ENCODE measurements at places on chromosomes 4 and X.

DNA sequence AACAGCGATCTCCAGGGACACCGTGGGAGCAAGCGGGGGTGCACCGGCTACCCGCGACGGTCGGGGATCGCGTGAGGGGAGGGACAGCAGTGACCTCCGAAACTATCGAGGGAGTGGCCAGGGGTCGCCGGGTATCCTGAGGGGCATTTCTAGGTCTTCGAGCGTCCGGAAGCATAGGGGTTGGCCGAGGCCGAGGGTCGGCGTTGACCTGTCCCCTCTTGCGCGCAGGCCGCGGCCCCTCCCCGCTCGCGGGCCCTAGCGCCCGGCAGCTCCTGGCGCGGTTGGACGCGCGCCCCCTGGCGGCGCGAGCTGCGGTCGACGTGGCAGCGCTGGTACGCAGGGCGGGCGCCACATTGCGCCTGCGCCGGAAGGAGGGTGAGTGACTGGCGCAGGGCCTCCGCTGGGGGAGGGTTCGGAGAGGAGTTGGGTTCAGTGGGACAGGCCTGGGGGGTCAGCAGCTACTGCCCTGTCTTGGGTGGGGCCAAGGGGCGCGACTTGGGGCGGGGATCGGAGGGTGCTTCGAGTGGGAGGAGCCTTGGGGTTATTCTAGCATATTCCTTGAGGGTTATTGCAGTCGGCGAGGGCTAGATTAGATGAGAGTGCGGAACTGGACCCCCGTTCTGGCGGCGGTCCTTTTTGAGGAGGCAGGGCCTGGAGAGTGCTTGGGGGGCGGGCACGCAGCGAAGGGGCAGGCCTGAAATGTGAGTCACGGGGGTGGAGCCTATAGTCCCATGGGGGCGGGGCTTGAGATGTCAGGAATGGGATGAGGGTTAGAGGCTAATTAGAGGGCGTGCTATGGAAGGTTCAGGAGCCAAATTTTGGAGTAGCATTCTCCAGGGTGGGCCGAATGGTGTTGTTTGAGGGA is 1.2 kb downstream of the MAGIX start:
- DNase-seq: peak; percentile 94

GRCh38 chrX:115912372-115912897 is 258.1 kb upstream of the AGTR2 start:
- DNase-seq: no peak

DNA sequence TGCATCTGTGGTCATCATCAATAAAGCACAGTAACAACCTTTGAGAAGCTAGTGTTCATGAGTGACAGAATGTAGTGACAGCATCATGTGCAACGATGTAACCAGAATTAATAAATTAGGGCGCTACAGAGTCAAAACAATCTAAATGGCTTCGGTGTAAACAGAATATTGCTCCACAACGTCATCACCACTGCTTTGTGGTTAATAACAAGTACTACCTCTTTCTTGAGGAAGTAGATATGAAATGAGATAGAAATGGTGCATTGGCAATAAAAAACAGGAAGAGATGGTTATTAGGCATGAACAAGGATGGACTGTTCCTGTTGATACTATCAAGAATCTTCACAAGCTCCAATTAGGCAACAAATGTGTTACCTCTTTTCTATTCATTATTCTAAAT is 8.7 kb upstream of the PDHA2 start:
- peak; percentile 1 for DNase-seq

- DNase-seq: no peak
Measured at GRCh38 chr4:48841045-48841827, 10.3 kb downstream of the OCIAD1 start.

- DNase-seq: no peak
Measured at GRCh38 chr4:8533274-8533865, 46.8 kb upstream of the GPR78 start.

GRCh38 chr4:41611124-41611838 is 73.3 kb downstream of the LIMCH1 start:
- DNase-seq: no peak

- DNase-seq: no peak
Measured at GRCh38 chr4:133866328-133866699, 335.3 kb downstream of the PABPC4L start.

GRCh38 chr4:139563515-139563914 is 7.5 kb upstream of the SETD7 start:
- DNase-seq: no peak

- DNase-seq: no peak
Measured at GRCh38 chrX:38494239-38494823, 67.0 kb upstream of the TSPAN7 start.

DNA sequence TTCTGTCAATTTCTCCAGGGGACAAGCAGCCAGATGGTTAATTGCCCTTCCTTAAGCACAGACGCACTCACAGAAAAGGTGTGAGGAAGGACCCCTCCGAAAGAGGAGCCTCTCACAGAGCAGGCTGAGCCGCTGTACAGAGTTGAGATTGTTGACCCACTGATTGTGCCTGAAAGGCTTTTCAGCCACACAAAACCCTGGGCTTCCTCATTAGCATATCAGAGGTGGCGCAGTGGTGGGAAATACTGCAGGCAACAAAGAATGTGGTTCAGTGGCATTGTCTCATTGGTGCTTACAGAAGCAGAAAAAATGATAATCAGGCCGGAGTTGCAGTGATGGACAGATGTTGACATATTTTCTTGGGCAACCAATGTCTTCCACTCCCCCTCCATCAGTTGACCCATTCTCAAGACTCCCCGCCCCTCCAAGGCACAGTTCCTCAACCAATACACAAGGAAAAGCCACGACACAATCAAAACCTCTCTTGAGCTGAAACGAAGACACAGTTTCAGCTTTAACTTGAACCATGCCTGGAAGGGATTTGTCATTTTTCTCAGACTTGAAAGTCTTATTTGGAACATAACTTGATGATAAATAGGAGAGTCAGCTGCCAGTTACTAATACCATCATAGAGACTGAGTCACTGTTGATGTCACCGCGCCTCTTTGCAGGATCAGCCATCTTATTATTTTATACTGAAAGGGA is 53.1 kb downstream of the ATXN3L start:
- no peak for DNase-seq

DNA sequence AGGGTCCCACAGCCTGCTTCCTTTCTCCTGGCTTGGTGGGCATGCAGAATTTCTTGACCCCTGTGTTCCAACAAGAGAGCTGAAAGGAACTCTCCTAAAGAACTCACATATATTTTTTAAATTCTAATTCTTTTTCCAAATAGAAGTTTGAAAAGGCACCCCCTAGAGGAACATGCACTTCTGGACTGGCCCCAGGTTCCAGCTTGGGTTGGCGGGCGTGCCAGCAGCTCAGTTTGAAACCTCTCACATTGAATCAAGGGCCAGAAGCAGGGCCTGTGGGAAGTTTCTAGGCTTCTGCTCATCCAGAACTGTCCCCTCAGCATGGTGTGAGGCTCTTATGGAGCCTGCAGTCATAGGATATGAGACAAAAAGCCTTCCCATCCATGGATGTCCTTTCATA is 132.6 kb downstream of the ATG4A start:
- DNase-seq: no peak

DNA sequence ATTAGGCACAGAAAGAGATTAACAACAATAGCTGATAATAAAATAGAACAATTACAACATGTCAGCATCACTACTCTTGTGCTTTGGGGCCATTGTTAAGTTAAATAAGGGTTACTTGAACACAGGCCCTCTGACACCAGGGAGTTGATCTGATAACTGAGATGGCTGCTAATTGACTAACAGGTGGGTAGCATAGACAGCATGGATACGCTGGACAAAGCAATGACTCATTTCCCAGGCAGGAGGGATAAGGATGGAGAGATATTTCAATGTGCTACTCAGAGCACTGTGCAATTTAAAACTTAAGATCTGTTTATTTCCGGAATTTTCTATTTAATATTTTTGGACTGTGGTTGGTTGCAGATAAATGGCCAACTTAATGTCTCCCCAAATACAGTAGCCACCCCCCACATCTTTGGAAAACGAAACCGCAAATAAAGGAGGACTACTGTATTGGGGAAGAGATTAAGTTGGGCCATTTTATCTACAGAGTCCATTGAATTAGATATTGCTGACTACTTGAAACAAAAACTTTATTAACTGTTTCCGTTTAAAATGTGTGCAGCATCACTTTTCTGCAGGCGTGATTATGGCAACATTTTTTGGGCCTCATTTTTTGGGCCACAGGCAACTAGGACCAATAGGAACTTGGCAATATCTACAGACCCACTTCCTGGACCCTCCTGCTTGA is 200.6 kb upstream of the KLF3 start:
- DNase-seq: no peak

GRCh38 chrX:13463608-13464007 is 105.8 kb upstream of the EGFL6 start:
- no peak for DNase-seq

GRCh38 chrX:23436875-23437274 is 102.2 kb downstream of the PTCHD1 start:
- DNase-seq: no peak

GRCh38 chr4:158513256-158513655 is 8.4 kb upstream of the RXFP1 start:
- DNase-seq: no peak

DNA sequence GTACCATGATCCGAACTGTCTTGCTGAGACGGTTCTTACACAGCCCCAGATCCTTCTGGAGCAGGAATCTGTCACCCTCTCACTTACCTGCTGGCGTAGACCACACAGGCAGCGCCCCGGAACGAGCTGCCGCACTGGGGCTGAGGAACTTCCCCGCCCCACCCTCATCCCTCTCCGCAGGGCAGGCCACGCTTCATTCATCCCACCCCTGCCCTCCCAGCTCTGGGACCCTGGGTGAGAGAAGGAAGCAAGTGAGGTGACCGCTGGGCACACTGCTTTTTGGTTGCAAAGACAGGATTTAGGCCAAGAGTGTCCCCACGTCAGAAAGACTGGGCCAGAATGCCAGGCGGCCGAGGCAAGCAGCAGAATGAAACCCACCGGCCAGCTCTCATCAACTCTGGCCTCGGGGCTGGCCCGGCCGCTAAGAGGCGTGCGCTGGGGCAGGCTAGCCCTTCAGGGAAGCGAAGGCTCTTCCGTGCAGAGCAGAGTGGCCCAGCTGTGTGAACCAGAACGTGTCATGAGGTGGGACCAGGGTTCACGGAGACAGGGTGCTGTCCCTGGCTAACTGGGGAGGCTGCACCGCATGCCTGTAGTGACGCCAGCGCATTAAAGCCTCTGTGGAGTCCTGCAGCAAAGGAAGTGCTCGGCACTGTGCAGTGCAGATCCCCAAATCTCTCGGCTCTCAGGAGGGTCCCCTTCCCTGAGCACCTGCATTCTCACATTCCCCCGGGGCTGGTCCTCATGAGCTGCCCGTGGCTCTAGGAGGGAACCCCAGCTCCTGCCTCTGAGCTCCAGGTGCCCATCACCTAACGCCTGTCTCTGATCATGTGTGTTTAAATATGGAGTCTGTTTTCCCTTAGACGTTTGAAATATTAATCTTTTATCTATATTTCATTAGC is 6.4 kb downstream of the LRPAP1 start:
- DNase-seq: no peak

GRCh38 chrX:9163214-9163709 is 129.3 kb upstream of the FAM9B start:
- no peak for DNase-seq

DNA sequence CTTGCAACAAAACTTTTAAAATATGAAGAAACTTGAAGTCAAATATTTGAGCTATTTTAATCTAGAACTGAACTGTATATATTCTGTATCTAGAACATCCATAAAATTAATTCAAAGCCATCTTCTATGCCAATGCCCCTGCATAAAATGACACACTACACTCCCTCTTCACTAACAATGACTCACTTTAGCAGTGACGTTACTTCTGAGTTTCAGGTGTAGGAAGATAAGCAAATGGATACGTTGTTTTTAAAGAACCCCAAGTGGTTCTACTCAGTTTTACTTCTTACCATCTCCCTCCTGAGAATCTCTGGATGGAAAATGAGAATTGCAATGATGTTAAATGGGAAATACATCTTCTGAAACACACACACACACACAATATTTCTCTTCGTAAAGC is 45.2 kb downstream of the CXXC4 start:
- no peak for DNase-seq

GRCh38 chr4:76823495-76823894 is 74.4 kb downstream of the SOWAHB start:
- DNase-seq: no peak

- no peak for DNase-seq
Measured at GRCh38 chr4:94758141-94758699, 465 bp downstream of the BMPR1B start.

- DNase-seq: no peak
Measured at GRCh38 chr4:125013891-125014290, 300.9 kb upstream of the FAT4 start.

DNA sequence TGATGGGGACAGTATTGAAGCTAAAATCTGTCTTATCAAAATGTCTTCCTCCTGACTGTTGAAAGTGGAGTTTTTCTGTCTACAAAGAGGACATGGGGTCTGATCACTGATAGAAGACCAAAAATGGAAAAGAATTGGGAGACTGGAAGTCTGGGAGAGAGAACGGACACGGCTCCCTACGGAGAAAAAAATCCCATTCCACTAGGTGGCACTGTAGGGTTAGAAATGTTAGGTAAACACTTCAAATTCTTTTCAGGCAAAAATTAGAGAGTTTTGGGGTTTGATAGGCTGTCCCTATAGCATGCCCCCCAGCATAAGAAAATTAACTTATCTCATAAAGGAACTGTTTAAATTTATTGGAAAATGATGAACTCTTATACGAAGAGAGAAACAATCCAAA is 200.5 kb downstream of the FAM133A start:
- peak; percentile 31 for DNase-seq

- no peak for DNase-seq
Measured at GRCh38 chr4:10655968-10656367, 28.6 kb downstream of the CLNK start.

- peak; percentile 89 for DNase-seq
Measured at GRCh38 chrX:47817421-47817820, 19.3 kb upstream of the ZNF81 start.

GRCh38 chr4:55445921-55446577 is 50.3 kb downstream of the TMEM165 start:
- no peak for DNase-seq

GRCh38 chrX:119900976-119901375 is 5.3 kb downstream of the AKAP14 start:
- DNase-seq: no peak

- no peak for DNase-seq
Measured at GRCh38 chr4:7275067-7275466, 82.7 kb downstream of the SORCS2 start.

DNA sequence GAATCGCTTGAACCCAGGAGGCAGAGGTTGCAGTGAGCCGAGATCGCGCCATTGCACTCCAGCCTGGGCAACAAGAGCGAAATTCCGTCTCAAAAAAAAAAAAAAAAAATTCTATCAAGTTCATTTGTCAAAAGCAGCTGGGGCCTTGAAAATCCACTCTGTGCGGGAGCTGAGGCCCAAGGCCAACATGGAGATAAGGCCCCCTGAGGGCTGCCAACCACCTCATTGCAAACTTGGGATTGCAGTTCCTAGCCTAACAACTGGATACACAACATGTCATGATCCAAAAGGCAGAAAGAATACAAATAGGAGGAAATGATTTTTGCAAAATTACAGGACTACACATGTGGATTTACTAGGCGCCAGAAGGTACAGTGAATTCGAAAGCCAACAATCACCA is 22.5 kb upstream of the PRDX4 start:
- no peak for DNase-seq
